ENCODE measurements at places on chromosomes 16 and 17.
A peak's percentile ranks its signal among the peaks of the same experiment; 100 is the strongest.

GRCh38 chr17:43578699-43579565, 32.8 kb upstream of the ETV4 start:
- DNase-seq, result no peak

DNA sequence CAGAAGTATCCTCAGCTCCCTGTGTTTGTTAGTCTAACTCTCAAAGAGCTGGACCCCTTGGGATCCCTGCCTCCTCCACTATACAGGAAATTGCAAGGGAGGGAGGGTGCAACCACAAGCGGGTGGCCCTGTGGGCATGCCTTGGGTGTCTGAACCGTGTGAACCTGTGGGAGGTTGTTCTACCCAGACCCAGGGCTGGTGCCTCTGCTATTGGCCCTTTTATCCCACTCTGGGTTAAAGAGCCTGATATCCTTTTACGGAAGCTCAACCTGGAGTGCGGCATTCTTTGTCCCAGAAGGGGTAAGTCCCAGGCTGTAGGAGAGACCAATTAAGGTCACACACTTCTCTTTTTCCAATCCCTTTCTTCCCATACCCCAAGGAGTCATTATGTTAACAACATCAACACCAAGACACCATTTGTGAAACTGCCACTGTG, 53.4 kb downstream of the ARSG start:
- DNase-seq, result no peak

GRCh38 chr16:12801511-12802042, 2.1 kb downstream of the CPPED1 start:
- DNase-seq, result no peak

GRCh38 chr16:88812513-88813268, 963 bp upstream of the APRT start:
- peak; percentile 57 for DNase-seq

DNA sequence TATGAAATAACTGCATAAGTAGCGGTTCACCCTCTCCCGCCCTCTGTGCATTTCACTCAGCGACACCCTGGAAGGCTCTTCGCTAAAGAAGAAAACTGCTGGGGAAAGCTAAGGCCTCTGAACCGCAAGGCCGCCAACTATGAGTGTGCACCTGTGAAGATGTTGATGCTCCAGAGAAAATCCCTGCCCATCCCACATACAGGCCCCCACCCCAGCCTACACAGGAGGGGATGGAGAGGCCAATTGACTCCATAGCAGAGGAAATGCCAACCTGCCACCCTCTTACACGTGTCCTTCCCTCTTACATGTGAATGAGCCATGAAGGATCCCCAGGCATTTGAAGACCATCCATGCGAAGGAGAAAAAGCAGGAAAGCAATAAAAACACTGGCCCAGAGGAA, 104.8 kb downstream of the MGAT5B start:
- no peak for DNase-seq

DNA sequence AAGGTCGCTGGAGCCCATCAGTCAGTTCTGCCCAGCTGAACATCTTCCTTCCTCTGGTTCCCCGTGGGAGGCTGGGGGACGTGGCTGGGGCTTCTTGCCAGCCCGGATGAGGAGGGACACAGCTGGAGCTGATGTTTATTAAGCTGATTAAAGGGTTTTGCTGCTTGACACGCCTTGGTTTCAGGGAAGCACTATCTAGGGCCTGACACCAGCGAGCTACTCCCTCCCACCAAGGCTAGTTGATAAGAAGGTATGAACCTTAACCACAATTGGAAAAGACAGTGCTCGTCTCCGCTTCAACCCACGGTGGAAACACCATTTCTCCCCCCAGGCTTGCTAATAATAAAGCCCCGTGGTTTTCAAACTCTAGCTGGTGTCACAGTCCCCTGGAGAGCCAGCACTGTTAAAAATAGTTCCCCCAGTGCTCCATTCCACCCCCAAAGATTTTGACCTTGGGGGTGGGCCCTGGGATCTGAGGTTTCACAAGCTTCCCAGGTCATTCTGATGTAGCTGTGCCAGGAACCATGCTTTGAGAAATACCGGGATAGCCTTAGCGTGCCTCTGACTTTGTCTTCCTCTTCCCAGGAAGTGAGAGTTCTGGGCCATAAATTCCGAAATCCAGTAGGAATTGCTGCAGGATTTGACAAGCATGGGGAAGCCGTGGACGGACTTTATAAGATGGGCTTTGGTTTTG, 5.5 kb downstream of the DHODH start:
- no peak for DNase-seq

GRCh38 chr16:11614587-11615175, 28.0 kb upstream of the LITAF start:
- DNase-seq, result peak; percentile 45

DNA sequence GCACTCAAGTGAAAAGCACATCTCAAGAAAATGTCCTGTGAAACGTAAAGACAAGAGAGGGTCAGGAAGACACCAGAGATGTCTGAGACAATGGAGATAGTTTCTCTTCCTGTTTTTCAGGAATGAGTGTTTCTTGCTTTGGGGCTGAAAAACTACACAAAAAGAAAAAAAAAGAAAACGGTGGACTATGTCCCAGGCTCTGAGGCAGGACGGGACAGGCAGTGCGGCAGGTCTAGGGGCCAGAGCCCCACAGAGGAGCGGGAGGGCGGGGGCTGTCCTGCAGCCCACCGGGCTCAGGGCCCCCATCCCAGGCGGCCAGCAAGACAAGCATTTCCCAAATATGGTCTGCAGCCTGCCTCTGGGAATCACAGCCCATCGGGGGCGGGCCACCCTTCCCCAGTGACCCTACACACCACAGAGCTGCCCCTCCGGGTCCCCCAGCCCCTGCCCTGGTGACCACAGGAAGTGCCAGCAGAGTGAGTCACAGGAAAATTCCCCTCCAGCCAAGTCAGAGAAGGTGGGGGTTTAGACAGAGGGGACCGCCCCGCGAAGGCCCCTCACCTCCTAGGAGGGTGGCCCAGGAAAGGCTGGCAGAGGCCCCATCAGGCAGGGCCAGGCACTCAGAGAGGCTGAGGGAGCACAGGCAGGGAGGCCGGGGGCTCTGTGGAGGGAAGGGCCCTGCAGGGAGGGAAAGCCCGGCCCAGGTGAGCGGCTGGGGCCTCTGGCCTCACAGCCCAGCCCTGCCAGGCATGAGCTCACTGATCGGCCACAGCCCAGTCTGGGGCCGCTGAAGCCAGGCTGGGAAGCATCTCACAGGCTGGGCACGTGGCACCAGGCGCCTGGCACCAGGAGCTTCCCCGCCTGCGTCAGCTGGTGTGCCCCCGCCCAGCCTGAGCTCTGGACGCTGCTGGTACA, 6.3 kb downstream of the BCAR1 start:
- DNase-seq, result peak; percentile 55

GRCh38 chr16:60064026-60064425, 1329.9 kb upstream of the GOT2 start:
- DNase-seq, result no peak

DNA sequence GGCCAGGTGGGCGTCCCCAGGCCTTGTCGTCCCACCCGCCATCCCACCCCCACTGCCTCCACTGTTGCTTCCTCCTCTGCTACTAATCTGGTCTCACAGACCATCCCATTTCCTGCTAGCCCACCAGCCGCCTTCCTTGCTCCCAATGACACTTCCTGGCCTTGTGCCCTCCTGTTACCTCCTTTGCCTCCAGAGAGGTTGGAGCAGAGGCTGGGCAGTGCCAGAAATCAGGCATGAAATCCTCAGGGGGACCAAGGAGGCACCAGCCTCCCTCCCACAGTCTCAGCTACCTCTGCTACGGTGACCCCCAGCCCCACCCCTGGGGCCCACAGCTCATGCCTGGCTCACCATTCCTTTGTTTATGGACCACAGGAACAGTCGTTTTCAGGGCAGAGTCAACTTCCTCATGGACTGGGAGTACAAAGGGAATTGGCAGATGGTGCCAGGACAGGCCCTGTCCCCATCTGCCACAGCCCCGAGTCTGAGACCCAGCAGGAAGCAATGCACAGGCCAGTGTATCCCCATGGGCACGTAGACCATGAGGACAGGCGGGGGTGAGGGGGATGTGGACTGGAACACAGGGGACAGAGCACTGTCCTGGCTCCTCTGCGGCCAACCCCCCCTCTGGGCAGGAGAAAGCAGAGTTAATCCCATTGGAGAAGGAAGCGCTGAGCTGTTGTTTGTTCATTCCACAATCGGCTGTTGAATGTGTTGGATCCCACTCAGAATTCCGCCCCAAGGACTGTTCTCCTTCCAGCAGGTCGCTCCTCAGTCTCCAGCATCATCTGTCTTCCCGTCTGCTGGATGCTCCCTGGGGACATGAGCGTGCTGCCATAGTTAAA, 2.2 kb upstream of the CDH5 start:
- peak; percentile 67 for DNase-seq

DNA sequence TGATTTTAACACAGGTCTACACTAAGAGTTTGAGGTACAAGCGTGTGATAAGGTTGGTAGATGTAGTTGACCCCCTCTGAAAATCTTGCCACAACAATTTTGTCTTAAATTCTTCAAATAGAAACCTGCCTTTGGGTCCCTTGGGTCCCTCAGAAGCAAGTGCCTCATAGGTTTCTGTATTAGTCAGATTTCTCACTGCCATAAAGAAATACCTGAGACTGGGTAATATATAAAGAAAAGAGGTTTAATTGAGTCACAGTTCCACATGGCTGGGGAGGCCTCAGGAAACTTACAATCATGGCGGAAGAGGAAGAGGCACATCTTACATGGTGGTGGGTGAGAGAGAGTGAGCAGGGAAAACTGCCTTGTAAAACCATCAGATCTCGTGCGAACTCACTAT, 301.2 kb downstream of the MAP2K6 start:
- no peak for DNase-seq

- DNase-seq, result no peak
These were observed 55.2 kb downstream of the CDH11 start for GRCh38 chr16:65066651-65067050.

DNA sequence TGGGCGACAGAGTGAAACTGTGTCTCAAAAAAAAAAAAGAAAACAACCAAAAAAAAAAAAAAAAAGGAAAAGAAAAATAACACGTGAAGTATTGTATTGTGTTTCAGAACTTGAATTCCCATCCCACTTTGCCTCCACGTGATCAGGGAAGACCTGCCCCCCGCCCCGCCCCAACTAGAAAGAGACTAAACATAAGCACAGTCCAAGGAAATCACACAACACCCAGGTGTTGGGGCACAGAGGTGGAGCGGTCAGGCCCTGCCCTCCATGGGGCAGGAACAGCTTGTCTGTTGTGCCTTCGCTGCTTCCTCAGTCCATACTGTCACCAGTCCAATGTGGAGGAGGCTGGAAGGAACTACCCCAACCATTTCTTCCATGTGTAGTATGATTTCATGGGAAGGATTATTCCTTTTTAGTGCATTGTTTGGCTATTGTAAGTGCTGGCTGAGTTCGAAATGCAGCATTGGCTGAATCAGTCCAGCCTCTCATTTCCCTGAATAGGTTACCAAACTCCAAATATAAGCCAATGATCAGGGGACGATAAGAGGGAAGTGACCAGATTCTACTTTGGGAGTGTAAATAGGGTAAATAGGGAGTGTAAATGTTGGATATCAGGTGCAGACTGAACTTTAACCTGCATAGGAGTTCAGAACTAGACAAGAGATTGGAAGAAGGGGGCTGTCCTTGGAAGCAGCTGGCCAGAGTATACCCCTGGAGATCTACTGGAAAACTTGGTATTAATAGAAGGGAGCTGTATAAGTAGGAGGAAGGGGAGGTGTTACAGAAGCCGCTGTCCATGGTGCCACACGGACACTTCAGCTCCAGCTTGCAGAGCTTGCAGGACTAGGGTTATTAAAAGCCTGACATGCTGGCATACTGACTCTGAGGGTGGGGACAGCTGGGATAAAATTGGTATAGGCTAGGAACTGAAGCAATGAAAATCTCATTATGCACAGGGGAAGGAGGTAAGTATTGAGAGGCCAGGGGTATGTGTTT, 50.7 kb downstream of the TANGO6 start:
- peak; percentile 60 for DNase-seq

GRCh38 chr17:41635121-41636097, 11.0 kb upstream of the KRT17 start:
- no peak for DNase-seq

- DNase-seq, result peak; percentile 46
These were observed 7.5 kb upstream of the C16orf95 start for GRCh38 chr16:87324411-87325275.

DNA sequence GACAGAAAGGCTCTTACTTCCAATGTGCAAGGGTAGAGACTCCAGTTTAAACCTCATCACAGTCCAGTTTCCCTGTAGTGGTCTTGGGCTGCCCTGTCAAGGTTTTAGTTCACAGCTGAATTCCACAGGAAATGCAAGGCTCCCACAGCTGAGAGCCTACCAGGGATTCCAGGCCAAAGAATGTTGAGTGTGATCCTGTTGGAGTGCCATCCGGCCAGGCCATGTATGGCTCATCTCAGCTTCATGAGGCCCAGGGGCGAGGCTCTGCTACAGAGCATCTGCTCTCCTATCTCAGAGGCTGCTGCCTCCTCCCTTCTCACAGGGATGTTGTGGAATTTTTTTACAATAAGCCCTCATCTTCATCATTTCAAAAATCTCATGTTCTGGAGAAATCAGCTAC, 239.8 kb upstream of the CCL2 start:
- DNase-seq, result no peak

DNA sequence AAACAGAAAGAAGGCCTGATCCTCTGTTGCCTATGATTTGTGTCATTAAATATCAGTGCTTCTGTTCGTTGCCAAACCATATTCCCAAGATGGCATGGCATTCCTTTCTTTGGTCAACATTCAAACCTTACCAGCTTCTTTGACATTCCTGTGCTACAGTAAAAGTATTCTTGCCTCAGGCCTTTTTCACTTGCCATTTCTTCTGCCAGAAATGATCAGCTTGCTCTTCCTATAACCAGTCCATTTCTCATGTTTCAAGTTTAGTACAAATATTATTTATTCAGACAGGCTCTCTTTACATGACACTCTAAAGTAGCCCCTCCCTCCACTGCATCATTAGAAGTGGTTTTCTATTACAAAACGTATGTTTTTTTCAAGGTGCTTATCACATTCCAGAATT, 278.3 kb downstream of the KCNJ2 start:
- no peak for DNase-seq
